Renal cortex interstitium (tissue), 15 donors: ENCODE measurements at places on chromosomes 16 and 17. TPM values are rescaled to one million over a fixed set of nuclear protein-coding genes. Genes with fewer than 3 reads are reported as not detected.

The GSG1L gene
- 0.75 TPM for polyA plus RNA-seq

GRCh38 chr17:11578998-11579397, 19.3 kb upstream of the DNAH9 start:
- no peak for DNase-seq

- no peak for DNase-seq
Measured at GRCh38 chr16:2151188-2152091, 3.0 kb downstream of the RAB26 start.

DNA sequence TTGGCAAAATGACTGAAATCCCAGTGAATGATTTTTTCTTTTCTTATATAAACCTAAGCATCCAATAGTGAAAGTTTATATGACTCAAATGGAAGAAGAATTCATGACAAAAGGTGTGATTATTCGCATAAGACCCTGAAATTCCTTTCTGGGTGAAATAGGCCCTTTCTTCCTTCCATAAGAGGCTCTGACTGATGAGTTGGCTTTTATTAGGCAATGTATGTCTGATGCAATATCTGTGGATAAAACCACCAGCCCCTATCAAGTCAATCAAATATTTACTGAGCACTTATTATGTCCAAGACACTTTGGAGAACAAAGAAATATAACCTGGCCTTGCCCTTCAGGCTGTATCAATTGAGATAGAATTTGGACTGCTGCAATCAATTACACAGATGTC, 316.6 kb downstream of the CDH13 start:
- DNase-seq, result no peak

- peak; percentile 91 for DNase-seq
Measured at GRCh38 chr17:48604770-48605329, at the start of gene HOXB6. Gene HOXB6, minus strand, starts transcription at chr17:48604986. Its CDS starts 6,836 bp downstream, at chr17:48598150.

GRCh38 chr17:13114601-13115031, 96.8 kb upstream of the ELAC2 start:
- DNase-seq, result peak; percentile 9

- no peak for DNase-seq
Measured at GRCh38 chr17:63474174-63474573, 2.7 kb upstream of the ACE start.

- DNase-seq, result no peak
Measured at GRCh38 chr16:48310908-48311641, 63.7 kb upstream of the ABCC11 start.

DNA sequence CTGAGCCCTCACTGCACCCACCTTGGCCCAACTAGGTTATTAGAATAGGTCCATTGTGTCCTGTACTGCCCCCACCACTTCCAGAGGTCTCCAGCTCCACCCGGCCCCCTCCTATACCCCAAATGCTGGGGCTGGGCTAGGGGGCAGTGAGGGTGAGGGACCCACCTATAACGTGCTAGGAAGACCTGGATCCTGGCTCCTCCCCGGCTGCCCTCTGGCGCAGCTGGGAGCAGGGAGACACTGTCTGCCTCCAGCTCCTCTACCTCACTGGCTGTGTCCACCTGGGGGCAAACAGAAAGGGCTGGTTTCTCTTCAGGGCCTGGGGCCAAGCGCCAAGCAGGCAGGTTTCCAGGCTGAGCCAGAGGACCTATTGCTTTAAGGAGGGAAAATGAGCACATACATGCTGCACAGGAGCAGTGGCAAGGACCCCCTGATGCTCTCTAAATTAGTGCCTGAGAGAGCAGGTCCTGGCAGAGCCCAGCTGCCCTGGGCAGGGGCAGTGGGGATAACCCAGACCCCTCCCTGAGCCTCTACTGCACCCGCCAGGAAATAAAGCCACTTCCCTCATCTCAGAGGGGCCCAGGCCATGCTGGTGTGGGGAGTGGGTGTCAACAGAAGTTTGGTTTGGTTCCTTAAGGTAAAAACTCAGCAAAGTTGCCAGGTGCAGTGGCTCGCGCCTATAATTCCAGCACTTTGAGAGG, 12.2 kb downstream of the TSPOAP1 start:
- DNase-seq, result no peak

GRCh38 chr16:13883881-13884280, 36.1 kb upstream of the ERCC4 start:
- no peak for DNase-seq

- DNase-seq, result no peak
Measured at GRCh38 chr17:18139949-18140348, 31.4 kb downstream of the MYO15A start.

DNA sequence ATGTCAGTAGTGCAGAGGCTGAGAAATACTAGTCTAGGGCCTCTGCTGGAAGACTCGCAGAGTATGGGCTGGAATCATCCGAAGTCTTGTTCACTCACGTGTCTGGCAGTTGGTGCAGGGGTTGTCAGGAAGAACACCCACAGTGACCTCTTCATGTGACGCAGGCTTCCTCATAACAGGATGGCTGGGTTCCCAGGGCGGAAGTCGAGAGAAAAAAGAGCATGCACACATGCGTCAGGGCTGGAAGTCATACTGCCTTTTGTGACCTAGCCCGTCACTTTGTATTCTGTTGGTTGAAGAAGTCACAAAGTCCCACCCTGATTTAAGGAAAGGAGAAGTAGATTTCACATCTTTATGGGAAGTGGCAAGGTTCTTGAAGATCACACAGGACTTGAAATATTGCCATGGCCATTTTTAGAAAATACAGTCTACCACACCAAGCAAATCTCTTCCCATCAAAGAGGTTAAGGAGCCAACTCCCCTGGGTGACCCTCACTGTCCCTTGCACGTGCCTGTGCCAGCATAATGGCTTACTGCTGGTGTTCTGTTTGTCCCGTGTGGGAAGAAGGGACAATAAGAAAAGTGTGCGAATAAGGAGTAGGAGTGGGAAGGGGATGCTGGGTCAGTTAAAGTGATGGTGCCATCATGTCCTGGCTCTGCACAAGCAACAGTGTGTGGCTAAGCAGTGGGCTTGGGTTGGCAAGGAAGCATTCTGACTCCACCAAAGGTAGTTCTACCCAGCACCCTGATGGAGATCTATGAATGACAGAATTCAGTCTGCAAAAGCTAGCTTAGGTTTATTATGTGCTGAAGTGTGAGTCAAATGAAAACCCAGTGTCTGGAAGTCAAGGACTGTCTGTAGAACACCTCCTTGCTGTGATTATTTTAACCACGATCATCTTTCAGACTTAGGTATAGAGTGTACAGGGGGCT, 28.1 kb downstream of the HEATR3 start:
- DNase-seq, result peak; percentile 18

- no peak for DNase-seq
Measured at GRCh38 chr17:81549031-81549557, 3.1 kb downstream of the FAAP100 start.

The CIBAR2 gene
- polyA plus RNA-seq, result 0.24 TPM

- DNase-seq, result no peak
Measured at GRCh38 chr16:57343221-57343620, 15.4 kb upstream of the CCL22 start.

The CD68 gene
- polyA plus RNA-seq, result 62.6 TPM

DNA sequence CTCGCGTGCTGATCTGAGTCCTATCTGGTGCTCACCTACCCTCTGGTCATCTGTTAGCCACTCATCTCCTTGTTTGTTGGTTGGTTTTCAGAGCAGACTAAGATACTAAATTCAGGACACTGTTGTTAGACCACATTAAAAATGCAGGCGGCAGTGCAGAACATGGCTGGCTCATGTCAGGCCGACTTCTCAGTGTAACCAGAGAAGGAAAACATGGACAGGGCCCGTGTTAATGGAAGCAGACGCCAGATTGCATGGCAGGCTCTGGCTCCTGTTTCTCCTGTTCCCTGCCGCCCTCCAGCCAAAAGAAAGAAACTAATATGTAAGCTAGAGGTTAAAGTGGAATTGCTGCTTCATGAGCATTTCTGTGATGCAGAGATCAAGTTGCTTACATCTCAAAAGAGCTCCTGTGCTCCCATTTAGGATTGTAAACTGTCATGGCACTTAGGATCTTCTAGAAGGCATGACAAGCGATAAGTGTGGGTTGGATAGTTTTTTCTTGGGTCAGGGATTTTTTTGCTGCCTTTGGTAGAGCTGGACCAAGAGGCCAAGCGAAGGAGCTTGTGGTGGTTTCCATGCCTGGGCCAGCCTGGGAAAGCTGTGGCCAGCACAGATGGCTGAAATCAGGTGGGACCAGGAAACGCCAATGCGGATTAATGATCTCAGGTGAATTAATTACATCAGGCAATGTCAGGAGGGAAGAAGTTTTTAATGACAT, 56.1 kb downstream of the YPEL2 start:
- DNase-seq, result peak; percentile 56

GRCh38 chr17:69535016-69535570, 120.6 kb downstream of the MAP2K6 start:
- no peak for DNase-seq

The ITGA3 gene
- 93.0 TPM for polyA plus RNA-seq

The MON1B gene
- 24.4 TPM for polyA plus RNA-seq

DNA sequence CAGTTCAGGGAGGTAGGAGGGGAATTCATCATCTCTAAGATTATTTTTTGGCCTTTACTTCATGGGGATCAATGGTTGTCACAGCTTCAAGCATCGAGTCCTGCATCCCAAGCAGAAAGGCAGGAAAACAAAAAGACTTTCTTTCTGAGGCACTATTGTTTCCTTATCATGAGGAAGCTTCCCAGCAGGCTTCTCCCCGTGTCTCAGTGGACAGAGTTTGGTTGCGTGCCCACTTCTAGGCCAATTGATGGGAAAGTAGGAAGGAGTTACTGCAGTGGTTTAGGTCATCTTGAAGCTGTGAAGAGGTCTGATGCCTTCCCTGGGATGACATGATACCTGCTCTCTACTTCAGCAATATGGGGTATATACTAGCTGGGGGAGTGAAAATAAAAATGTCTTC, 175.3 kb upstream of the CDH13 start:
- DNase-seq, result no peak

DNA sequence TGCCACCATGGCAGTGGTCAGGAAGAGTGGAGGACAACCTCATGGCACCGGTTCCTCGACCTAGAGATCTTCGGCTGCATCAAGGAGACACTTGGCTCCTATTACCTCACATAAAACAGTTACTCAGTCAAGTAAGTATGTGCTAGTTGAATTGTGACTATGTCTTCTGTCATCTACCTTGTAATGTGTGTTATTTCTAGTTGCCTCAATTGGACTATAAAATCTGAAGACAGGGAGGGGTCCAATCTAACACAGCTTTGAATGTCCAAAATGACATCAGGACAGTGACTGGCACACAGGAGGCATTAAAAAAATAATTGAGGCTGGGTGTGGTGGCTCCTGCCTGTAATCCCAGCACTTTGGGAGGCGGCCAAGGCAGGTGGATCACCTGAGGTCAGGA, 17.2 kb downstream of the C16orf86 start:
- DNase-seq, result no peak

DNA sequence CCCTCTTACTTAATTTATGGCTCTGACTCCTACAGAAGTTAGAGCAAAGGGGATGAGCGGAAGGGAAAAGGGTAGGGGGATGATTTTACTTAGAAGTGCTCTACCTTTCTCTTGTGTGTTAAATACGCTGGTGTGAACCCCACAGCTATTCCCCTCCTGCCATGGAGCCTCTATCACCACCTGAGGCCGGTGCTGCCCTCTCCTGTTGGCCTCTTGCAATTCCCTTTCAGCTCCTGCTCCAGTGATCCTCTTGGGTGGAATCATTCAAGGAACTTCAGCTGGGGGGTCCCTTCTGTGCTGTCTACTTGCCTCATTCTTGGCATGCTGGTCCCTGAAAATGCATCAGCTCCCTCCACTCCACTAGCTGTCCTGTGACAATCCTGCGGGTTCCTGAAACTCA, 41.8 kb upstream of the CDH8 start:
- no peak for DNase-seq

DNA sequence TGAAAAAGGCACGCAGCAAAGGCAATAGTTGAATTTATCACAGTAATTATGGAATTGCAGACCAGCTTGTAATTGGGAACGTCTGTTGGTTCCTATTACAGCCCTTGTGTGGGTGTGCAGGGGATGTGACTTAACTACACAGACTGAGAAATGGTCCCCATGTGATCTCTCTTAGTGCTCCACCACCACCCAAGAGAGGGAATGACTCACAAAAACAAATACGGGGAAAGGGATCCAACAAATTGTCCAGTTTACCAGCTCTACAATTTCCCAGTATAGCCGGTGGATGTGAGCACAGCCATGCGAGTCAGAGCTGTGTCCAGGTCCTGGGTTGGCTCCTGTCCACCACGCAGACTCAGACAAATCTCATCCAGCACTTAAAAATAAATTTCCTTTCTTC, 337.9 kb downstream of the GRIN2A start:
- no peak for DNase-seq

The KRT9 gene
- 0.07 TPM for polyA plus RNA-seq

DNA sequence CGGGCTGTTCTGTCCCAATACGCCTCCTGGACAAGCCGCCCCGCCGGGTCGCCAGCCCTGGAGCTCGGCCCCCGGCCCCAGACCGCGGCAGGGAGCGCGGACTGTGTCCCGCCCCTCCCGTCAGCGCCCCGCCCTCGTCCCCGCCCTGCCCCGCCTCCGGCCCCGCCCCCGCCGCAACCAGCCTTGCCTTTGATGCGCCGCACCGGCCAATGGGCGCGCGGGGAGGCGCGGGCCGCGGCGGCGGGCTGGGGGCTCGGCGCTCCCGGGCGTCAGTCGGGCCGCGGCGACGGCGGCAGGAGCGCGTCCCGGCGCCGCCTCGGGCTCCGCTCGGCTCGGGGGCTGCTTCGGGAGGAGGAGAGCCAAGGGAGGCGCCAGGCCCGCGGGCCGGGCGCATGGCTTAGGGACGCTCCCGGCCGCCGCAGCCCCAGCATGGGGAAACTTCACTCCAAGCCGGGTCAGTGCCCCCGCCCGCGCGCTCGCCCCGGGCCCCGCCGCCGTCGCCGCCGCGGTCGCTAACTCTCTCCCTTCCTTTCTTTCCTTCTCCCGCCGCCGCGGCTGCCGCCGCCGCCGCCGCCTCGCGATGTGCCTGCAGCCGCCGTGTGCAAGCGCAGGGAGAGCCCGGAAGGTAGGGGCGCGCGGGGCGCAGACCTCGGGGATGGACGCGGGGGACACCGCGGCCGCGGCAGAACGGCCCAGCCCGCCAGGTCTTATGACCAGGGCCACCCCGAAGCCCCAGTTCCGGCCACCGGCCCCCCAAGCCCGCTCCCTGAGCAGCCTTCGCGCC, at the start of gene NKD1:
NKD1 (plus strand) TSS at position 272 of the 784 bp plus-strand sequence; CDS start at position 430, 158 bp downstream.
- no peak for DNase-seq

The KRTAP4-5 gene
- polyA plus RNA-seq, result not detected

DNA sequence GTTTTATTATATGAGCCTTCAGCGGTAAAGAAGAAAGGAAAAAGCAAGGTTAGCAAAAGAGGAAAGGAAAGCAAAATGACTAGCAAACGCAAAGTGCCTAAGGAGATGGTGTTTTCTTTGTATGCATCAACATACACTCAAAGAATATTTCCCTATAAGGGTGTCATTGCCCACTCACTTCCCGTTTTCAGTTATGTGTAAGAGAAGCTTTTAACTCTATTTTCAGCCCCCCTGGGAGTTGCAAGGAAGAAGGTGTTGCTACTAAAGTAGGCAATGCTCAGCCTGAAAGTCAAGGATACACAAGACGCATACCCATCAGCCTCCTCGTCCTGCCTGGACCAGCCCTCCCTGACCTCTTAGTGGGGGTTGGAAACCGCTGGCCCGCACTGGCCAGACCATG, 267.7 kb upstream of the ZFHX3 start:
- no peak for DNase-seq

- DNase-seq, result peak; percentile 61
Measured at GRCh38 chr17:2282297-2282873, 21.2 kb downstream of the SMG6 start.

- no peak for DNase-seq
Measured at GRCh38 chr16:67470359-67470758, 10.6 kb downstream of the ATP6V0D1 start.
